ENCODE measurements at places on chromosomes 13 and 19. TPM values are rescaled to one million over a fixed set of nuclear protein-coding genes. Genes with fewer than 3 reads are reported as not detected.

The ZIK1 gene
- total RNA-seq, result 4.7 TPM

The ZNF100 gene
- 2.0 TPM for total RNA-seq

The ATXN8OS gene
- total RNA-seq, result not detected

The SBK2 gene
- total RNA-seq, result 1.5 TPM

The MZF1 gene
- total RNA-seq, result 13.8 TPM

The GRK1 gene
- not detected for total RNA-seq

The LMTK3 gene
- total RNA-seq, result 0.37 TPM

The CPB2 gene
- total RNA-seq, result not detected

The SIGLECL1 gene
- total RNA-seq, result not detected

The BBC3 gene
- total RNA-seq, result 27.0 TPM

The CASP14 gene
- not detected for total RNA-seq

The ZNF208 gene
- 0.25 TPM for total RNA-seq

The WDR62 gene
- total RNA-seq, result 16.3 TPM

The SPRED3 gene
- total RNA-seq, result 2.4 TPM

The OR7E24 gene
- total RNA-seq, result not detected

The C19orf38 gene
- not detected for total RNA-seq

The ITGBL1 gene
- 56.5 TPM for total RNA-seq

The APOC1 gene
- total RNA-seq, result 1.4 TPM

The OR7A17 gene
- total RNA-seq, result not detected

The CACNG7 gene
- total RNA-seq, result not detected
